ENCODE measurements at places on chromosomes 11 and 22. TPM values are rescaled to one million over a fixed set of nuclear protein-coding genes. Genes with fewer than 3 reads are reported as not detected.

The P2RX6 gene
- 0.62 TPM for total RNA-seq

The FAM76B gene
- total RNA-seq = 10.3 TPM

The CCND1 gene
- 183 TPM for total RNA-seq

The HORMAD2 gene
- total RNA-seq = not detected

The MS4A12 gene
- total RNA-seq = not detected

The PLAAT4 gene
- total RNA-seq = 0.91 TPM

The A4GALT gene
- 13.4 TPM for total RNA-seq

The RAG2 gene
- not detected for total RNA-seq

The MMP10 gene
- total RNA-seq = 1.4 TPM

The GDPD4 gene
- total RNA-seq = not detected

The LARGE1 gene
- 4.4 TPM for total RNA-seq

The MAPK8IP2 gene
- total RNA-seq = 4.3 TPM

The FOLR1 gene
- not detected for total RNA-seq

The CD3E gene
- total RNA-seq = not detected

The ETS1 gene
- total RNA-seq = 40.6 TPM

The ANKK1 gene
- total RNA-seq = not detected

The PATL1 gene
- 48.8 TPM for total RNA-seq

The OR5A1 gene
- not detected for total RNA-seq

The DEFB131B gene
- not detected for total RNA-seq

The PLAAT2 gene
- not detected for total RNA-seq

The CHRDL2 gene
- total RNA-seq = 5.0 TPM

The DSCAML1 gene
- 0.63 TPM for total RNA-seq

Measured in A549 treated with DMSO at 1 μM for 4 hours (cell line).